ENCODE measurements at places on chromosomes 16 and 17. TPM values are rescaled to one million over a fixed set of nuclear protein-coding genes. Genes with fewer than 3 reads are reported as not detected.

BAIAP3 gene
- total RNA-seq = 9.4 TPM

TPSB2 gene
- total RNA-seq = 0.57 TPM

CDC42EP4 gene
- 65.9 TPM for total RNA-seq

ZNF423 gene
- 0.49 TPM for total RNA-seq

Data from Panc1 (cell line).